Activated T-cell treated with anti-CD3 and anti-CD28 coated beads, Interleukin-2, amount 50 U/mL, for 1 hour (primary cell): ENCODE measurements at places on chromosomes 12 and 14.

DNA sequence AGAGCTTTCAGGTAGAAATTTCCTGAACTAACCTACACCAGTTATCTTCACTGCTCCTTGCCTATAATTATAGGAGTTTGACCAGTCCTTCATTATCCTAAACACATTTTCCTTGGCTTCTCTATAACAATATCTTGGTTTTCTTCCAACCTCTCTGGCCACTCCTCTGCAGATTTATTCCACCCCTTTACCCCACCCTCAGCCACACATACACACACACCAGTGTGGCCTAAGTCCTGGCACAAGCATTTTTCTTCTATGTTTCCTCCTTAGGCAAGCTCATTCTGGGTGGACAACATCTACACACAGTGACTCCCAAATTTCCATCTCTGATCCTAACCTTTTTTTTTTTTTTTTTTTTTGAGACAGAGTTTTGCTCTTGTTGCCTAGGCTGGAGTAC, 25.1 kb downstream of the CDK17 start:
- no peak for DNase-seq

DNA sequence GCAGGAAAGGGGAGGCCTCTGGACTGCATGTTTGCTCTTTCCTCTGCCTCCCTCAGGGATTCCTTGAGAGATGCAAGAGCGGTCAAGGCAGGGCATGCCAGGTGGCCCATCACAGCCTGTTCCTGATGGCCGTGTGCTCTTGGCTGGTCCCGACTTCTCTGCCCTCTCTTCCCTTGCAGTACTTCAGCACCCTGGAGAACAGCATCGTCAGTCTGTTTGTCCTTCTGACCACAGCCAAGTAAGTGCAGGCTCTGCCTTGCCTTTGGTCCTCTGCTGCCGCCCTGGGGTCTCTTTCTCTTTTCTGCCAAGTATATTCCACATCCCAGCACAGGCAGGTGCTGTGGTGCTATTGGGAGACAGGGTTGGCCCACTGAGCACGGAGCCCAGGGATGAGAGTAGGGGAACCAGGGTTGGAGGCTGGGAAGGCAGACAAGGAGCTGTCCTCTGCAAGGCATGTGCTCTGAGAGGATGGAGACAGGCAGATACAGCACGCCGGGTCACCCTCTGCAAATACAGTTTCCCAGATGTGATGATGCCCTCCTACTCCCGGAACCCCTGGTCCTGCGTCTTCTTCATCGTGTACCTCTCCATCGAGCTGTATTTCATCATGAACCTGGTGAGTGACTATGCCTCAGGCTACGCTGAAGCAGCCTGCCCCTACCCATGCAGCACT, 51.9 kb downstream of the TPCN1 start:
- DNase-seq: no peak

- no peak for DNase-seq
Observed at GRCh38 chr12:562634-563033, 100.6 kb downstream of the NINJ2 start.

DNA sequence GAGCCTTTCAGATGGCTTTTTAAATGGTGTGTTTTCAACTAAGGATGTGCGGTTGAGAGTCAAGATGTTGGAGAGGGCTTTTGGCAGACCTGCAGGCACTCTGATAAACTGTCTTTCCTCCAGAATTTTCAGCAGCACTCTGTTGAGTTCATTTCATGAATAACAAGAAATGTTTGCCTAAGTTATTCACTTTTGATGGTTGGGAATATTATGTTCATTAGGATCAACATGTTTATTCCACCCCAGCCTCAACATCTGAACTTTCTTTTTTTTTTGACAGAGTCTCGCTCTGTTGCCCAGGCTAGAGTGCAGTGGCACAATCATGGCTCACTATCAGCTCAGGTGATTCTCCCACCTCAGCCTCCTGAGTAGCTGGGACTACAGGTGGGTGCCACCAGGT, 68.4 kb downstream of the C12orf75 start:
- no peak for DNase-seq

DNA sequence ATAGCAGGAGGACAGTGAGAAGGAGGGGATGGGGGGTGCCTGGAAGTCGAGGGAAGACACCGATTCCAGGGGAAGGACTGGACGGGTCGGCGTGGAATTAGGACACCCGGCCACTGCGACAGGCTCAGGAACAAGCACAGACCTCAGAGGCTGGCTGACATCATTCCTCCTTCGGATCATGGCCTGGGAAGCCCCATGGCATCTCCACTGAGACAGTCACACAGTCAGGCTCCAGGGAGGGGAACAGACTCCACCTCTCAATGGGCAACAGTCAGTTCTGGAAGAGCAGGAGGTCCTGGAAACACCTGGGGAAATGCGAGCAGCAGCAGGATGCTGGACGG, 67.9 kb upstream of the FBRSL1 start:
- no peak for DNase-seq
